Fibroblast of skin of scalp (primary cell): ENCODE measurements at places on chromosomes 1 and 21.

GRCh38 chr1:16172964-16173446, 17.1 kb upstream of the EPHA2 start:
- no peak for DNase-seq

DNA sequence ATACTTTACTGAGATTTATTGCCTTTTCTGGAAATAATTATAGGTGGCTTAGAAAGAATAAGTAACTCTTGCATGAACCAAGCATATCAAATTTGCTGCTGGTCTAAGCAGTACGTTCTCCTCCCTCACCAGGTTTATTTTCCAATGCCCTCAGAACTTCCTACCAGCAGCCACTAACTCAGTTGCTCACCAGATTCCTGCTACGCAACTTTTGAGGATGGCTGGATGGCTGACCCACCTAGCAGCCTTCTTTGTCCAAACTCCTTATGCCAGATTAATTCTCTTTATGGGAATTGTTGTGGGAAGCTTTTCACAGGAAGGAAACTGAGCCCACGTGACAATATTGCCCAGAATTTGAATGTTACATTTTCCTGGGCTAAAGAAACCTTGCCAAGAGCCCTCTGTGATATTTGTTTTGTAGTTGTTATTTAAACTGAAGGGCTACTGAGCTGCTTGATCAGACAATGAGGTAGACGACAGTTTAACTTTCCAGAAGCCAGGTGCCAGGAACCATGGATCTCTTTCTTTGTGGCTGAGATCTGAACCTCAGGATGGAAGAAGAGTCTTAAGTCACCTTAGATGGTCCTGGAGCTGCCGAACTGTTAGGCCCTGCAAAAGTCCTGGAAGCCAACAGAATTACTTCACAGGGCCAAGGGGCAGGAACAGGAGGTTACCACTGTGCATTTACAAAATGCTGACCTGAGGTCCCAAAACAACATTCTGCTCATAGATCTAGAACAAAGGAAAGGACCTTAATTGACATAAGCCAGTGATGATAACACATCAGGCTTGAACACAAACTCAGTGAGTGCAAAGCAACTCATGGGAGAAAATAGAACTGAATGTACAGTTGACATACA, 85.5 kb upstream of the ATP1A1 start:
- no peak for DNase-seq

- DNase-seq = peak; percentile 9
Measured at GRCh38 chr1:193069748-193070385, 10.5 kb downstream of the RO60 start.

GRCh38 chr1:233614743-233615521, 1.0 kb downstream of the KCNK1 start:
- no peak for DNase-seq

- DNase-seq = no peak
Measured at GRCh38 chr1:81600363-81600762, 200.4 kb upstream of the ADGRL2 start.

GRCh38 chr1:2786329-2787162, 14.9 kb downstream of the TTC34 start:
- peak; percentile 6 for DNase-seq

GRCh38 chr1:173049322-173049633, 1.5 kb downstream of the TNFSF18 start:
- no peak for DNase-seq

DNA sequence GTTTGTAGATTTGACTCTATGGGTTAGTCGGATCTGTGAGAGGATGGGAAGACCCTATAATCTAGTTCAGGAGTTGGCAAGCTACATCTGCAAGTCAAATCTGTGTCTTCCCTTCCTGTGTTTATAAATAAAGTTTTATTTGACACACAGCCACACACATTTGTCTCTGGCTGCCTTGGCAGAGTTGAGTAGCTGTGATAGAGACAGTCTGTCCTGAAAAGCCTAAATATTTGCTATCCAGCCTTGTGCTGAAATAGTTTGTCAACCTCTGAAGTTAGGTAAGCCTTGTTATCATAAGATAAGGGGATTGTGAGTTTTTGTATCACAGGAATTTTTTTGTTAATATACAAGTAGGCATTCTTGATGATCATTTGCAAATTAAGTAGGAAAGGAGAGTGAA, 136.8 kb downstream of the NOS1AP start:
- DNase-seq = no peak

GRCh38 chr1:119966020-119966419, 69.7 kb upstream of the ADAM30 start:
- DNase-seq = no peak

- no peak for DNase-seq
Measured at GRCh38 chr1:36320767-36321118, 2.7 kb downstream of the EVA1B start.

DNA sequence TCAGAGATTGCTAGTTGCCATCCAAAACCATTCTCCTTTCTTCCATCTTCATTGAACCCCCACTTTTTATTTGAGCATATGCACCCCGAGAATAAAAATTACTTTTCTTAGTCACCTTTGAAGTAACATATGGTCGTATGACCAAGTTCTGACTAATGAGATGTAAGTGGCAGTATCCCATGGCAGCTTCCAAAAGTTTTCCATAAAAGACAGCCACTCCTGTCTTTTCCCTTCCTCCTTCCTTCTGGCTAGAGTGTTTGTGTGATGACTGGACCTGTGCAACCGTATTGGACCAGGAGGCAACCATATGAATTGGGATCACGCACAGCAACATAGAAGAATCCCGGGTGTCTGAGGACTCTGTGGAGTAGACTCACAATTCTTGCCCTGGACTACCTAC, 41.1 kb upstream of the CCSAP start:
- DNase-seq = no peak

DNA sequence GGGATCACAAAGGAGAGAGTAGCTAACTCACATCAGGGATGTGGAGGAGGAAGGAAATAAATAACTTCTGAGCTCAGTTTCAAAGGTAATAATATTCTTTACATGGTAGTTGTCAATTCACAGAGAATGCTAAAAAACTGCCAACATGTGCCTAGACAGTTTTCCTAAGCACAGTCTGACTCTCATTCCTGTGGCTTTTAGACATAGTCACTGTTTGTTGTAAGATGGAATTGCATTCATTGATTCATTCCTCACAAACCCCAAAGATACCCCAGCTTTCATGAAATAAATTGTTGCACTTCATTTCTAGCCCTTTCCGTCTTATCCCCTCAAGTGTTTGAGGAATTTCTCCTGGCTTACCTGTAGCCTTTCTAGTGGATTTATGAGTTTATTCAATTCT, 263.9 kb downstream of the NTNG1 start:
- DNase-seq = peak; percentile 66

GRCh38 chr1:30466610-30467009, 256.8 kb downstream of the MATN1 start:
- no peak for DNase-seq

DNA sequence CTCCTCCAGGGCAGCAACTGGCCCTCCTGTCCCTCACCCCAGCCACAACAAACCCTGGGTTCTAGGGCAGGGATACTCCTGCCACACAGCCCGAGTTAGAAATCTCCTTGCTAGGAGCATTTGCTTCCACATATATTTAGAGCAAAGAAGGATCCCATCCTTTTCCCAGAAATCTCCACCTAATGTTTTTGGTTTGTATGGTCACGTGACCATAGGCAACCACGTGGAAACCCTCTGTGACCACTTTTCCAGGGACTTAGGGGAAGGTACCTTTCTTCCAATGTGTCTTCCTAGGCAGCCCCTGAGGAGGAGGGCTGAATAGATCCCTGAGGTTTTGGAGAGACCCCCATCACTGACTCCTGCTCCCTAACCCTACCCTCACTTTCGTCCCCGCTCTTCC, 25.5 kb downstream of the VANGL2 start:
- DNase-seq = no peak

DNA sequence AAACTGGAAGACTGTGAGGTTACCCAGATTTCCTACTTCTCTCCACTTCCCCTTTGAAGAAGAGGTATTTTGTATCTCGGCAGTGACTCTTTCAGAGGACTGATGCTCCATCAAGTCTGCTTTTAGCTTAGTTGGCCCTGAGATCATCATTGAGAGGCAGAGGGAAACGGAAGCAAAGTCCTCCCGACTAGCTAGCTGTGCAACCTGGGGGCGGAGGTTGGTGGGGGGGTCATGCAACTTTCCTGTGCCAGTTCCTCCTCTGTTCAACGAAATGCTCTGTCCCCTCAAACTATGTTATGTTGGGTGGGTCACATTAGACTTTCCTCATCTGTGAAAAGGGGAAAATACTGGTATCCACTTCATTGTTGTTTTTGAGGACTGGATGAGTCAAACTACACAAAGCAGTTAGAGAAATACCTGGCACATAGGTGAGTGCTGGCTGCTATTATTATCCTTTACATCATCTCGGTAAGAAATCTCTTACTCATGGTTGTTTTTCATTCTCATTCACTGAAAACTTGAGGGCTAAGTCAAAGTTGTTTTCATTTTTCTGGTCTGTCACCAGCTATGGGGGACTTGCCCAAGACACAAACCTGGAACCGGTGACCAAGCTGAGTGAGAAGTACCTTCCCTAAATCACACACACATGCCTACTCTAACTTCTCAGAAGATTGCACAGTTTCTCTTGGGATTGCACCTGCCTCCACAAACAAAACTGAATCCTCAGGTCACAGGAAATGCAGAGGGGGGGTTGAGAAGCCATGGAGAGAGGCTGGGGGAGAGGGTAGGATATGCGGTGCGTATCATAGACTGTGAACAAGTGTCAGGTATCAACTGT, 83.3 kb downstream of the ABCA4 start:
- DNase-seq = no peak

DNA sequence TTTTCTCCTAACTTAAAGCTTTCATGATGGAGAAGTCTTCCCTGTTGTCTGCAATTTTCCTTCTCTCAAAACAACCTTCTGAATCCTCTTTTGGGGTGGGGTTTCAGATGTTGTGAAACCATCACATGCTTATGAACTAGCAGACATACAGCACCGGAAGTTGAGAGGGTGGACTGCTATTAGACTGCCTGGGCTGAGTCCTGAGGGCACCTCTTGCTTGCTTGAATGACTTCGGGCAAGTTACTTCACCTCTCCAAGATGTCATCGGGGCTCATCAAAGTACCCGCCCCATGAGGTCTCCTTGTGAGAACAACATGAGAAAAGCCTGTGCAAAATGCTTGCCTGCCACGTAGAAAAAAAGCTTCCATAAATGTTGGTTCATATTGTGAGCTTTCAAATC, 89.6 kb downstream of the CCDC185 start:
- DNase-seq = no peak

- DNase-seq = peak; percentile 100
Measured at GRCh38 chr1:55718758-55719671, 503.9 kb upstream of the USP24 start.

GRCh38 chr1:204376919-204377799, 17.4 kb upstream of the PLEKHA6 start:
- DNase-seq = no peak

GRCh38 chr21:10272216-10272615, 249.2 kb upstream of the TPTE start:
- peak; percentile 9 for DNase-seq

DNA sequence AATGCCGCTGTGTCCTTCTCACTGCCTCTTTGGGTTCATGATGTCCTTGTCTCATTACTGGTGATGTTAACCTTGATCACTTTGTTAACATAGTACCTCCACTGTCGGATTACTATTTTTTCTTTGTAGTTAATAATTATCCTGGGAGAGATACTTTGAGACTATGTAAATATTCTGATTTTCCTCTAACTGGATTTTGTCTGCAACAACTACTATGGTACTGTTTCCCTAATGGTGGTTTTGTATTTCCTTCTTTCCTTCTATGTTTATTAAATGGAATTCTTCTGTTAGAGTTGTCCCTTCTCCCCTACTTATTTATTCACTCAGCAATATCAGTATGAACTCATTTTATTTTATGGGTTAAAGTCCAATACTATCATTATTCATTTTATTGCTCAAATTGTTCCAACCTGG, 4.2 kb downstream of the TOR1AIP2 start:
- DNase-seq = no peak

- DNase-seq = no peak
Measured at GRCh38 chr1:242828828-242829227, 304.3 kb upstream of the PLD5 start.

GRCh38 chr1:14811573-14811972, 213.1 kb downstream of the KAZN start:
- DNase-seq = peak; percentile 39
